Epithelial cell of esophagus (primary cell): ENCODE measurements at places on chromosomes 1 and 21.

- no peak for DNase-seq
Observed at GRCh38 chr1:10502206-10502605, 27.5 kb downstream of the PEX14 start.

DNA sequence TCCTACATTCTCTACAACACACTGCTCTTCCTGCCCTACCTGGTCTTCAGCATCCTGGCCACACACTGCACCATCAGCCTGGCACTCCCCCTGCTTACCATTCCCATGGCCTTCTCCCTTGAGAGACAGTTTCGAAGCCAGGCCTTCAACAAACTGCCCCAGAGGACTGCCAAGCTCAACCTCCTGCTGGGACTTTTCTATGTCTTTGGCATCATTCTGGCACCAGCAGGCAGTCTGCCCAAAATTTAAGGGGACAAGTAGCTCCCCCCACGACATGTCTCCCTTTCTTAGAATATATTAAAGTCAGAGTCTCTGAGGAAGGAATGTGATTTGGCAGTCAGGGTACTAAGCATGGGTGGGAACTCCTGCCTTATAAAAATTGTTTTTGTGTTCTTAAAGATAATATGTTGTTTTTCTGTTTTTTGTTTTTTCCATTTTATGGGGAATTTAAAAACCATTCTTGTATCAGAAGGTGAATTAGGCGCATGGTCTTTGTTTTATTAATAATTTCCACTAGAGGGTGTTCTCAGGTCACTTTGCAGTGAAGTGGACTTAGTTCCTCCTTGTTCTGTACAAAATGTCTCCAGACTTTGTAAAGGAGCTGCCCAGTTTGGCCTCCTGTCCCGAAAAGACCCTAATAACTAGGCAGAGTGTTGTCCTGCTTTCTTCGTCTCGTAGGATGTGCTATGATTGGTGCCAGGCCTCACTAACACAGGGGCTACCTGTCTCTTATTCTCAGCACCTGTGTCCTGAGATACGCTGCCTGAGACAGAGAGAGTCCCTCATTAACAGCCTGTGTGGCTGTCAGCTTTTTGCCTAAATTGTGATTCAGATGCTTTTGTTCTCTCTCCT lies 13.1 kb downstream of the UBIAD1 start:
- peak; percentile 41 for DNase-seq

DNA sequence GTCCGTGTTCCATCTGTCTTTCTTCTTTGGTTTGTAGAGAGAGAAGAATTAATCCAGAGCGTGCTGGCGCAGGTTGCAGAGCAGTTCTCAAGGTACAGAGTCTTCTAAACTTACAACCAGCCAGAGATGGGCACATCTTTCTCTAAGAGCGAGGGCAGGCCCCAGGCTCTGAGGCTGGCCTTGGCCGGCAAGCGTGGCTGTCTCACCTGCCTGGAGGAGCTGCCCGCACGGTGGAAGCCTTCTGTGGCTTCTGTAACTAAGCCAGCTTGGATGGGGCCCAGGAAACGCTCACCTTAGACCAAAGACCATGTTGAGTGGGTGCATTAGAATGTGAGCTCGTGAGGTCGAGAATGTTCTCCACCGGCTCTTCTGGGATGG lies 78.6 kb downstream of the PDE9A start:
- no peak for DNase-seq

GRCh38 chr1:243443557-243443956 lies 187.7 kb downstream of the SDCCAG8 start:
- DNase-seq = no peak

GRCh38 chr1:6612641-6613360 lies 730 bp upstream of the PHF13 start:
- peak; percentile 68 for DNase-seq

- peak; percentile 43 for DNase-seq
Observed at GRCh38 chr1:111754984-111755330, 744 bp upstream of the DDX20 start.

DNA sequence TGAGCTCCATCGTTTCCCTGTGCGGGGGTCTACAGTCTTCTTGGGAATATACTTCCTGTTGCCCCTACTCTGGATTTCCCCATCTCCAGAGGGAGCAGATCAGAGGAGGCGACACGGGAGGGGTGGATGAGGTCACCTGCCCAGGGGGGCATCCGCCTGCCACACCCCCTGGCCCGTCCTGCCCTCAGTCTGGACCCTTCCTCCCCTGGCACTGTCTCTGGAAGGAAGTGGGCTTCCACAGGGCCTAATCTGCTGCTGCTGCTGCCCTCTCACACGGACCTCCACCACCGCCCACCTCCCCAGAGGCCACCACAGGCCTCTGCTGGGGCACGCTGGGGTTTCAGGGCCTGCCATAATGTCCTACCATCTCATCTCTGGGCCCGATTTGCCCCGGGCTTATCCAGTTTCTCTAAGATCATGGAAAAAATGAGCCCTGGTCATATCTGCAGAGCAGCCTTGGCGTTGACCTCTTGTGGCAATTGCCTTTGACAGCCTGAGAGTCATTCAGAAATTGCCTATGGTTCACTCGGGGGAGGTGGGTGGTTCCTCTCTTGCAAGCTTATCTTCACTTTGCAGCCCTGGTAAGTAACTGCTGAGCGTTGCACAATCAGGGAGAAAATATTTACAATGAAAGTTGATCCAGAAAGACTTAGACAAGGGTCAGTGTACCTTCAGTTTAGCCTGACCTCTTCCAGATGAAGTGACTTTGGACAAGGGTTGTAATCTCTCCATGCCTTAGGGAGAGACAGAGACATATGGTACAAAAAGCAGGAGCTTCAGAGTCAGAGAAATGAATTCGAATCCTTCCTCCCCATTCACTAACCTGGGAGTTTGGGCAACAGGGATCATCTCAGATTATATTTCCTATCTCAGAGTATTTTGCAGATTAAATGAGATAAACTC lies 252.4 kb downstream of the TOMM20 start:
- DNase-seq = no peak

DNA sequence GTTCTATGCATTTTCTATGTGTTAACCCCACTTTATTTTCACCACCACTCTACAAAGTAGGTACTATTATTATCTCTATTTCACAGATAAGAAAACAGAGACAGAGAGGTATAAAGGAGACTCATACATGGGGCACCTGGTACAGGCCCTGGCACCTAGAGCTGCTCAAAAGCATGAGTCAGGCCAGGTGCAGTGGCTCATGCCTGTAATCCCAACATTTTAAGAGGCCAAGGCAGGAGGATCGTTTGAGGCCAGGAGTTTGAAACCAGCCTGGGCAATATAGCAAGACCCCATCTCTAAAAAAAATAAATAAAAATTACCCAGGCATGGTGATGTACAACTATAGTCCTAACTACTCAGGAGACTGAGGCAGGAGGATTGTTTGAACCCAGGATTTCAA lies 35.8 kb downstream of the GLIS1 start:
- no peak for DNase-seq

GRCh38 chr1:64361974-64362373 lies 108.0 kb upstream of the CACHD1 start:
- no peak for DNase-seq

GRCh38 chr1:107954719-107955415 lies 10.1 kb downstream of the VAV3 start:
- no peak for DNase-seq

- DNase-seq = no peak
Observed at GRCh38 chr1:207191061-207191460, 87.0 kb downstream of the C4BPA start.

DNA sequence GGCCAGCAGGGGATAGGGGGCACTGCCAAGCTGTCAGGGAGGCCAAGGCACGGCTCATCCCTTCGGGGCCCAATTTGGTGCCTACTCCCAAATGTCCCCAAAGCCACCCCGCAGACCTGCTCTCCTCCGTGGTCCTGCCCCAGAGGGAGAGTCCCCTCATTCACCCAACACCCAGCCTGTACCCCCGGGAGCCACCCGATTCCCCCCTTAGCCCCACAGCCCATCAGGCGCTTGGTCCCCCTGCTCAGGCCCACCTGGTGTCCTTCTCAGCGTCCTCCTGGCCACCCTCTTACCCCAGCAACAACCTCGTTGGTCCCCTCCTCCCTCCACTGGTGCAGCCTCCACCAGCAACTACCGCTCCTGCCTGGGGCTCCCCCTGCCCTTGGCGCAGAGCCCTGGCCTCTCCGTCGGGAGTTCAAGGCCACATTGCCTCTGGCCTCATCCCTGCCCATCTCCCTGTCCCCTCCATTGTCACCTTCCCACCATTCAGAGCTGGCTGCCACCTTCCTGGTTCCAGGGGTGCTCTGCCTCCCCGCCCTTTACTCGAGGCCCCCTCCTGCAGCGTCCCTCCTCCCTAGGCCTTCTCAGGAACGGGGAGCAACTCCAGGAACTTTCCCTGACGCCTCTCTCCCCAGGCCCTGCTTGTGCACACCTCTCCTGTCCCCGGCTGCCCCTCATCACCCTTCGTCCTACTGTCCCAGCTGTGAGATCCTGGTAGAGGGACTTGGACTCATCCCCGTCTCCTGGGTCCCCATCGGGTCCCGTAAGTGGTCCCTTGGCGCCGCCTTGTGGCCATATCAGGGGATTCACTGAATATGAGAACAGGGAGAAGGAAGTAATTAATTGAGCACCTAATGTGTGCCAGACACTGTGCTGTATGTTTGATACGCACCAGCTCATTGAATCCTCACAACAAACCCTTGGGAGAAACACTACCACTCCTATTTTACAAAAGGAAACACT lies 73.9 kb downstream of the RAP1GAP start:
- DNase-seq = peak; percentile 50

GRCh38 chr1:158180741-158181576 lies at the start of gene CD1D:
Gene CD1D (plus strand): TSS chr1:158180895. CDS start chr1:158181102, 207 bp downstream.
- peak; percentile 39 for DNase-seq

- no peak for DNase-seq
Observed at GRCh38 chr21:34647555-34647954, 21.2 kb upstream of the CLIC6 start.

GRCh38 chr1:110184446-110184845 lies 25.7 kb upstream of the KCNC4 start:
- no peak for DNase-seq

- DNase-seq = no peak
Observed at GRCh38 chr21:18940791-18941190, 537.2 kb upstream of the TMPRSS15 start.

- DNase-seq = no peak
Observed at GRCh38 chr1:27736252-27736651, 10.5 kb downstream of the FAM76A start.

DNA sequence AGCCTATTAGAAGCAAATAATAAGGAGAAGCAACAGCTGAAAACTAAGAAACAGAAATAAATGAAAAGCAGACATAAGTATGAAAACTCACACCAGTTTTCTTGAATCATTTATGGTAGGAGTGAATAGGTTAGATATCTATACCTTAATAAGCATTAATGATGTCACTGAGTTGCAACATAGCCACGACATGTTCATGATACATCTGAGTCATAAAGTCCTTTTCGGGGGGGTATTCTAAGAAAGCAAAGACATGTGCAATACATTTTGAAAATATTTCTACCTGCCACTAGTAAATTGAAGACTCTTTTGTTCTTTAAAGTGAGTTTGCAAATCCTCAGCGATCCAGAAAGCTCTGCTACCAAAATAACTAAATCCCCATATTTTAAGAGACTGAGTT lies 7.2 kb downstream of the CD34 start:
- DNase-seq = peak; percentile 57

GRCh38 chr1:179327679-179328078 lies 34.1 kb downstream of the SOAT1 start:
- no peak for DNase-seq

- DNase-seq = no peak
Observed at GRCh38 chr1:175733722-175734121, 9.7 kb downstream of the TNR start.

- DNase-seq = peak; percentile 15
Observed at GRCh38 chr1:93348104-93348728, 2.5 kb downstream of the DR1 start.

GRCh38 chr21:20086508-20086907 lies 911.7 kb upstream of the NCAM2 start:
- DNase-seq = no peak

- peak; percentile 93 for DNase-seq
Observed at GRCh38 chr1:94597701-94598100, 56.1 kb upstream of the F3 start.
